ENCODE measurements at places on chromosomes 4 and X.

DNA sequence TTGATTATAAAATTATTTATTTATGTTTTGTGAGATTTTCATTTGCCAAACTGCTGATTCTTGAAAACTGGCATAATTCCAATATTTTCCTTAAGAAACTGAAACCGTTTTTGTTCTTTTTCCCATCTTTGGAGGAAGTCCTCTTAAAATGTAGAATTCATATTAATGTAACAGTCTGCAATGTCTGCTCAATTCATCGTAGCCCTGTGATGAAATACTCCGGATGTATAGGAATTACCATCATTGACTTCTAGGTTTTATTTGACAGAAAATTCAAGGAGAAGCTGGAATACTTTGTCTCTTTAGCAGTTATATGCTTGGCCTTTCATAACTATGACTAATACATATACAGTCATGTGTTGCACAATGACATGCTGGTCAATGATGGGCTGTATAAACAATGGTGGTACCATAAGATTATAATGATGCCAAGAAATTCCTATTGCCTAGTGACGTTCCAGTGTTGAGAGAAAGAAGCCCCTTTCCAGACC lies 185.0 kb upstream of the GPRIN3 start:
- DNase-seq = no peak

DNA sequence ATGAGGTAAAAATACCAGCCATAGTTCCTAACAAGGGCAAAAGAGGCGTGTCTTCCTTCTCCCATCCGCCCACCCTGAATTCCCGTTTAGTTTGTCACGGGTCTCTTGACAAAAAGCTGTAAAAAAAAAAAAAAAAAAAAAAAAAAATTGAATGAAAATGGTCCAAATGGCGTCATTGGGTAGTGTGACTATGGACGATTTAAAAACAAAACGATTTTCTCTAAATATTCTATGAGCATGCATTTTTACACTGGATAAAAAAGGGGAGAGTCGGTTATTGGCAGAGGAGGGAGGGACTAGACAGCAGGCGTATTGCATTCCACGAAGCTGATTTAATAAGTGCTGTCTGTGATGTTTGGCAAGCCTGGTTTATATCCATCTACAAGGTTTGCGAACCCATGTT lies at the start of gene FAM133A:
Gene FAM133A (plus strand): TSS at position 338 of the 403 bp plus-strand sequence. CDS start 35,214 bp downstream, outside the sequence.
- DNase-seq = no peak

- no peak for DNase-seq
Measured at GRCh38 chr4:183284258-183284785, 35.8 kb downstream of the CLDN22 start.

GRCh38 chr4:67879486-67879885 lies 4.3 kb downstream of the TMPRSS11D start:
- DNase-seq = no peak

GRCh38 chrX:101349193-101349562 lies 636 bp upstream of the TIMM8A start:
- no peak for DNase-seq

- DNase-seq = no peak
Measured at GRCh38 chr4:77036206-77036605, 39.6 kb downstream of the CCNI start.

GRCh38 chr4:143286701-143287571 lies 49.7 kb upstream of the GAB1 start:
- DNase-seq = no peak

- DNase-seq = no peak
Measured at GRCh38 chr4:589219-589963, 13.3 kb upstream of the TMEM271 start.

GRCh38 chr4:126955292-126956183 lies 677.2 kb upstream of the INTU start:
- no peak for DNase-seq

DNA sequence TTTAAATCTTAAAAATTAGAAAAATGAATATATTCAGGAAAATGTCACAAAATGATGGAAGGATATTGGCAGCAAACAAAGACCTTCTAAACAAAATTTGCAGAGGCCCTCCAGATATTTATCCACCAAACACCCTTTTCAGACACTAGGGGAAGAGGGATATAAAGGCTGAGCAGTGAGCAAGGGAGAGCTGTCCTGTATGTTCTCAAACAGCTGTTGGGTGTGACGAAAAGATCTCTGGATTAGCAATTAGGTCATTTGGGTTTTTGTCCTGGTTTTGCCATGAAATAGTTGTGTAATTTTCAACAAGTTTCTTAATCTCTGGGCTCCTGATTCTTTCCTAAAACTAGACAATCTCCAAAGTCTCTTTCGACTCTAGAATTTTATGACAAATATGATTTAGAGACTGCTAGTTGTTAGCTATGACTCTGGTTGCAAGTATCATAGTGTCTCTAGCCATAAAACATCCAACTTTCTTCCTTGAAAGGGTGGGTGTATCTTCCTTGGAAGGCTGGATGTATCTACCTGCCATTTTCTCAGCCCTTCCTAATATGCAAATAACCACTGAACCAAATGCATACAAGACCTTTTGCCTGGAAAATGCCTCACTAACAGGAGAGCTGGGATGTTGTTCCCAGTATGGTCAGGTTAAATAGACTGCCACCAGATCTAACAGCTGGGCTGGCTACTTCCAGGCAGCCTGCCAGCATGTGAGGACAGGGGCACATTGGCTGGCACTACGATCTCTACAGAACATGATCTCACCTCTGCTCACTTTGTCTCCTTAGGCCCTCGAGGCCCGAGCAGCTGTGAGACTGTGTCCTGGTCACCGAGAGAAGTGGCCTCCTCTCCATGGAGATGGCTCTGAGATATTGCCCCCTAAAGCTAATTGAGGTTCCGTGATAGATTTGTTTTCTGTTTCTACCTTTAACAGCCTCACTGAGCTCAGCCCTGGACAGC lies 225.5 kb upstream of the JADE1 start:
- no peak for DNase-seq

- no peak for DNase-seq
Measured at GRCh38 chr4:185534866-185535611, at the start of gene PDLIM3. Gene PDLIM3 (minus strand): TSS chr4:185535507. CDS start chr4:185535434, 73 bp downstream.

DNA sequence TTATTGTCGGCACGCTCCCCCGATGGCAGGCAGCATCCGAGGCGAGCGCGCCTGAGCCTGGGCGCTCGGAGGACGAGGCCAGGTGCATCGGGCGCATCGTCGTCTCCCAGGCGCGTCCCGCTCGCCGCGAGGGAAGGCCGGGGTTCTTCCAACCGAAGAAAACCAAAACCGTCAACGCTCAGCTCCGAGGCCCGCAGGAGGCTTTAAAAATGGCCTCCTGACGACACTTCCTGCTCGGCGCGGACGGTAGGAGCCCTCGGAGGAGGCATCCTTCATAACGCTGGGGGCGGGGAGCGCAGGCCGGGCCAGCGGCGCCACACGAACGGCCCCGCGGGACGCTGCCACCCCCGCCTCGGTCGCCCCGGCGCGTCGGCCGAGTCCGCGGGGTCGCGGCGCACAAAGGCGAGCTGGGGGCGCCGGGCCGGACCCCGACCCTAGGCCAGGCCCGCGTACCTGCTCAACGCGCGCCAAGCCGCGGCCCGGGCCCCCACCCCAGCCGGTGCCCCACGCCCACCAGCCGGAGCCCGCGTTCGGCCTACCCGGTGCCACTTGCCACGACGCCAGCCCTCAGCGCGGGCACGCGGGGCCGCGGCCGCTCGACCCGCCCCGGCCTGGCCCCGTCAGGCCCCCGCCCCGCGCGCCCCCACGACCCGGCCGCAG lies 501 bp downstream of the ZNF518B start:
- peak; percentile 37 for DNase-seq

DNA sequence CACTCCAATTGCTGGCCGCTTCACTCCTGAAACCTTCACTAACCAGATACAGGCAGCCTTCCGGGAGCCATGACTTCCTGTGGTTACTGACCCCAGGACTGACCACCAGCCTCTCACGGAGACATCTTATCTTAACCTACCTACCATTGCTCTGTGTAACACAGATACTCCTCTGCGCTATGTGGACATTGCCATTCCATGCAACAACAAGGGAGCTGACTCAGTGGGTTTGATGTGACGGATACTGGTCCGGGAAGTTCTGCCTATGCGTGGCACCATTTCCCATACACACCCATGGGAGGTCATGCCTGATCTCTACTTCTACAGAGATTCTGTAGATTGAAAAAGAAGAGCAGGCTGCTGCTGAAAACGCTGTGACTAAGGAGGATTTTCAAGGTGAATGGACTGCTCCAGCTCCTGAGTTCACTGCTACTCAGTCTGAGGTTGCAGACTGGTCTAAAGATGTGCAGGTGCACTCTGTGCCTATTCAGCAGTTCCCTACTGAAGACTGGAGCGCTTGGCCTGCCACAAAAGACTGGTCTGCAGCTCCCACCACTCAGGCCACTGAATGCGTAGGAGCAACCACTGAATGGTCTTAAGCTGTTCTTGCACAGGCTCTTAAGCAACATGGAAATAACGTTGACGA lies 35.8 kb upstream of the PRDM8 start:
- no peak for DNase-seq

DNA sequence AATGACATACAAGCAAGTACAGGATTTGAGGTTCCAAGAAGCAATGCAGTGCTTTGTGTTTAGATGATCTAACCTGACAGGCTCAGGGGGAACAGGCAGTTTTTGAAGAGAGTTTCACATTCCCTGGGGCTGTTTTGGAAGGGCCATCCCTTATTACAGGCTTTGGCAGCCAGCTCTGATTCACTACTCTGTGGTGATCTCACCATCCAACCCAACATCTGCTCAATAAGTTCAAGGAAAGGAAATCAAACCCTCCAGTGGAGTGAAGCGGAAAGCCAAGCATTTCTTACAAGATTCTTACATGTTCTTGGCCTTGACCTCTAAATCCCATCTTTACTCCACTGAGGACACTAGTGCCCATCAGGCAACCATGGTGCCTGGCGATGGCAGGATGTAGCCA lies 7.5 kb downstream of the IDS start:
- no peak for DNase-seq

- no peak for DNase-seq
Measured at GRCh38 chr4:1683261-1683735, 815 bp downstream of the FAM53A start.

GRCh38 chrX:132004728-132005127 lies 18.4 kb upstream of the STK26 start:
- no peak for DNase-seq

GRCh38 chr4:158163941-158164767 lies 8.7 kb downstream of the GASK1B start:
- no peak for DNase-seq

DNA sequence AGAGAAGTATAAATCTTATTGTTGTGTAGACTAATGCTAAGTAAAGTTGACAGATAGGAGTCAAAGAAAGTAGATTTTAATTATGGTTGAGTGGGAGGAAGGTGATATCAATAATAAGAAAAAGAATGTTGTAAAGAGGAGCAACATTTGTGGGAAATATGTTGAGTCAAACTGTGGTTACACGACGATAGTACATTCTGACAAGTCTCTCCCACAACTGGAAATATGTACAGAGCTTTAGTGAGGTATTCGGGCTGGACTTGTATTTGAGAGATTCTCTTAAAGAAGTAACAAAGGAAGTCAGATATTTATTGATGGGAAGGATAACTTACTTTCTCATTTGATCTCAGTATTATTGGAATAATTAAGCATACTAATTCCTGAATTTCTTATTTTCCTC lies 525.3 kb upstream of the MAGEB2 start:
- no peak for DNase-seq

DNA sequence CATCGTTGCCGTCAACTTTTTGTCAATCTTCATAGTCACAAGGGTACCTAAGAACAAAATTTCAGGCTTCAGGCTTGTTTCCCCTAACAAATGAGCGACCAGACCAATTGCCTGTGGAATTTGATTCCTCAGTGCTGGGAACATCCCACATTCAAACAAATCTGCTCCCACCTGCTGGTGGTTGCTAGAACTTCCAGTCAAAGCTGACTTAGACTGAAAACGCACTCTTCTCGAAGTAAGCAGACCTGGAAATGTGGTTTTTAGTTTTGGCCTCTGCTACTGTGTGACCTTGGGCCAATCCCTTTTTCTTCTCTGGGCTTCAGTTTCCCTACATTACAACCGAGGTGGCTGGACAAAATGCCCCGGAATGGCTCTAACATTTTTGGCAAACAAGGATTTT lies 1.8 kb upstream of the GABRQ start:
- DNase-seq = no peak

- DNase-seq = no peak
Measured at GRCh38 chr4:41323179-41323578, 66.5 kb downstream of the UCHL1 start.

GRCh38 chr4:108345862-108346817 lies 177.4 kb upstream of the LEF1 start:
- no peak for DNase-seq

GRCh38 chr4:42339935-42340406 lies 57.3 kb upstream of the SHISA3 start:
- DNase-seq = no peak

DNA sequence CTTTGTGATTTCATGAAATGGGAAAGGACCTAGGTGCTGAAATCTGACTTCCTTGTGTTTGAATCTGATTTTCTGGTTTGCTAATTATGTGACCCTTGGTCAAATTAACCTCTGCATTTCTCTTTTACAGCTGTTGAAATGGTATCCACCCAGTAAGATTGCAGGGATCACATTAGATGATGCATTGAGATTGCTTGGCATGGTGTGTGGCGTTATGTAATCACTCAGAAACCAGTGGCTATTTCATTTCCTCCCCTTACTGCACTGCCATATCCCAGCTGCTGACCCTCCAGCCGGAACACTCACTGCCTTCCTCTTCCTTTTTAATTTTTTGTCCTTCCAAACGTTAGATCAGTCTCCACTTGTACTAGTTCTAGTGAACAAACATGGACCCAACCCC lies 79.0 kb downstream of the KLHL8 start:
- DNase-seq = no peak

GRCh38 chr4:172124656-172125308 lies 311.6 kb downstream of the GALNTL6 start:
- no peak for DNase-seq

DNA sequence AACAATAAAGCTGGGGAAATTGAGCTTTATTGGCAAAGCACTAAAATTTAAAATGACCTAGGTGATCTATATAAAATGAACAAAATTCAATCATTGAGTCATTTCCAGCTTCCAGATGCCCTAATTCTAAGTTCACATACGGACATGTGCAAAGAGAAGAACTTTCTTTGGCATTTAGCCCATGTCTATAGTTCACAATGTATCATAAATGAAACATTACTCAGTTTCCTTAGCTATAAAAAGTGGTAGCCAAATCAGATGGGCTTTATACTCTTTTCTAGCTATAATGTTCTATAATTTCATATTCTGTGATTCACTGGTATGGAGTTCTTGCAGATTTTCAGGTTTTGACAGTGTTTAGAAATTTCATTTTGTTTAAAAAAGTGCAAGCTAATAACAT lies 327.4 kb downstream of the KCTD8 start:
- DNase-seq = no peak

GRCh38 chr4:188869581-188869980 lies 730.3 kb downstream of the TRIML1 start:
- no peak for DNase-seq
